Ascending aorta (tissue), 2 donors: ENCODE measurements at places on chromosomes 16 and 17. TPM values are rescaled to one million over a fixed set of nuclear protein-coding genes. Genes with fewer than 3 reads are reported as not detected.

The CHST6 gene
- 4.4 TPM for total RNA-seq

The PPM1E gene
- 0.11 TPM for total RNA-seq

The IL34 gene
- 116 TPM for total RNA-seq

The USP6 gene
- 0.11 TPM for total RNA-seq

GRCh38 chr16:57372372-57373116 lies at the start of gene CX3CL1:
Gene CX3CL1 (plus strand): TSS chr16:57372490. CDS start chr16:57372569, 79 bp downstream.
- H3K36me3 ChIP-seq = no peaks in the 10 kb centered on the region
- no peaks in the 10 kb centered on the region for H3K27me3 ChIP-seq
- peak; percentile 95 for DNase-seq
- H3K27ac ChIP-seq = peak within 1 kb of the TSS; percentile 94
- H3K4me1 ChIP-seq = peaks cover 37% of the 10 kb centered on the region
- H3K4me3 ChIP-seq = peak within 1 kb of the TSS; percentile 75

DNA sequence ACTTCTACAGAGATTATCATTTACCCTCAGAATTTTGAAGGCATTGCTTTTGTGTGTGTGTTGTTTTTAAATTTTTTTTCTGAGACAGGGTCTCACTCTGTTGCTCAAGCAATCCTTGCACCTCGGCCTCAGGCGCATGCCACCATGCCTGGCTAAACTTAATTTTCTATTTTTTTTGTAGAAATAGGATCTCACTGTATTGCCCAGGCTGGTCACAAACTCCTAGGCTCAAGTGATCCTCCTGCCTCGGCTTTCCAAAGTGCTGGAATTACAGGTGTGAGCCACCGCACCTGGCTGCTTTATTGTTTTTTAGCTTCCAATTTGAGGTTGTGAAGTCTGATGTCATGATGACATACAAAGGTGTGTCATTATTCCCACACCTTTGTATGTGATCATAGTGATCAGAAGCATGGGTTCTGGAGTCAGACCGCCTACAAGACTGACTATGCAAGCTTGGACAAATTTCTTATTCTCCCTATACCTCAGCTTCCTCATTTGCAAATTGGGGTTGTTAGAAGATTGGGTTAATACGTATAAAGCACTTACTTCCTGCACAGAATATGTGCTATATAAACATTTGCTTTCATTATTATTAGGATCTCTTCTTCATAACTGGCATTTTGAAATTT lies 5.8 kb downstream of the SEPHS2 start:
- no peak overlapping the region for H3K4me3 ChIP-seq
- H3K36me3 ChIP-seq = peaks cover 4% of the 10 kb centered on the region
- no peak overlapping the region for H3K27ac ChIP-seq
- no peaks in the 10 kb centered on the region for H3K27me3 ChIP-seq
- peaks cover 10% of the 10 kb centered on the region for H3K4me1 ChIP-seq
- DNase-seq = no peak

DNA sequence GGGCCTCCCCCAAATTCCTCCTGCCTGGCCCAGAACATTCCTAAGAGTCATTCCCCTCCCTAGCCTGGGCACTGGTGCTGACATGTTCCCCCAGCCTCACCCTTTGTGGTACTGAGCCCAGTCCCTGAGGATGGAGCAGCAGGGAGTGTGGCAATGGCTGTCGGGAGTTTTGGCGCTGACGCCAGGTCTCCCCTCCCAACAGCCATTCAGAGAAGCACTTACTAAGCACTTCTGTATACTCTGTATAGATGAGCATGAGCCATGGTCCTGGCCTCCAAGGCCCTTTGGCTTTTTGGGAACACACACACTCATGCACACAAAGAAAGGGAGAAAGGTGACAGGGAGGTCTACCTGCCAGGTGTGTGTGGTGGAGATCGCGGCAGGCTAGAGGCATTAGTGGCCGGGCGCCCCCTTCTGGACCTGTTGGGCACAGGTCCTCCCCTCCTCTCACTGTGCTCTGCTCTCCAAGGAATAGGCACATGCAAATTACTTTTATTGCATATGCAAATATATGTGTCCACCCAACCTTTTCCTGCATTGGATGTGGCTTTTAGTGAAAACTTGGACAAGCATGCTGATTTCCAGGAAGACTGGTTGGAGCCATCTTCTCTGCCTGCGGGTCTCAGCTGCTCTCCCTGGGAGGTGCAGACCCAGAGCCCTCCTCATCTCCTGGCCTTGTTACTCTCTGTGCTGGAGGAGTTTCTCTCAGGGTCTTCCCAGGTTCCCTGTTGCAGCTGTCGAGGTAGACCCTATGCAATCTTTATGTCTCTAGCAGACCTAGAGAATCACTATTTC lies 17.4 kb upstream of the C17orf107 start:
- no peak for DNase-seq
- H3K27ac ChIP-seq = no peak overlapping the region
- H3K4me1 ChIP-seq = no peaks in the 10 kb centered on the region
- no peaks in the 10 kb centered on the region for H3K27me3 ChIP-seq
- peaks cover 48% of the 10 kb centered on the region for H3K36me3 ChIP-seq
- H3K4me3 ChIP-seq = no peak overlapping the region

DNA sequence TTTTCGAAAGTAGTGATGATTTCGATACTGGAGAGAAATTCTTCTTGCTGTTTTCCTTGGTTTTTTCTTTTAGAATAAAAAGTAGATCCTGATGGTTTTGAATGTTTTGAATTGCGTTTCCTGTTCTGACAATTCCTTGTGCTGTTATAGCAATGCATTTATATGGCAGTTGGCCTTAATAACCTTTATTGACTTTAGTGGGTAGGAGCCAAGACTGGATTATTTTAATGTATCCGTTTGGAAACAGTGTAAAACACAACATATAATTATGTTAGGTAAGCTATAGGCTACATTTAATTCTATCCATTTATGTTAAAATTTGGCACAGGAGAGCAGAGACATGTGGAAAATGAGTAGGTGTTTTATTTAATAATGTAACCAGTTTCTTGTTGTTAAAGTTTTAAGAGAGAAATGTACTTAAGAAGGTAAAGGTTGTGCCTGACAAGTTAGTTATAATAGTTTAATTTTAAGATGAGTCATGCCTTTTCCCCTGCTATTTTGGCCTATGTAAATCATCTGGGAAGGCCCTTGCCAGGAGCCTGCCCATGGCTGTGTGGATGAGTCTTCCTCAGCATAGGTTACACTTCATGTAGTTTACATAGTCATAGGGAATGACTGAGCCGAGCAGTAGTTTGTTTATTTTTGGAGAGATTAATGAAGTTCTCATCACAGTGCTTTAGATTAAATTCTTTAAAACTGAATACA lies 189.9 kb downstream of the FTO start:
- no peaks in the 10 kb centered on the region for H3K27me3 ChIP-seq
- no peaks in the 10 kb centered on the region for H3K4me1 ChIP-seq
- no peaks in the 10 kb centered on the region for H3K36me3 ChIP-seq
- no peak overlapping the region for H3K27ac ChIP-seq

DNA sequence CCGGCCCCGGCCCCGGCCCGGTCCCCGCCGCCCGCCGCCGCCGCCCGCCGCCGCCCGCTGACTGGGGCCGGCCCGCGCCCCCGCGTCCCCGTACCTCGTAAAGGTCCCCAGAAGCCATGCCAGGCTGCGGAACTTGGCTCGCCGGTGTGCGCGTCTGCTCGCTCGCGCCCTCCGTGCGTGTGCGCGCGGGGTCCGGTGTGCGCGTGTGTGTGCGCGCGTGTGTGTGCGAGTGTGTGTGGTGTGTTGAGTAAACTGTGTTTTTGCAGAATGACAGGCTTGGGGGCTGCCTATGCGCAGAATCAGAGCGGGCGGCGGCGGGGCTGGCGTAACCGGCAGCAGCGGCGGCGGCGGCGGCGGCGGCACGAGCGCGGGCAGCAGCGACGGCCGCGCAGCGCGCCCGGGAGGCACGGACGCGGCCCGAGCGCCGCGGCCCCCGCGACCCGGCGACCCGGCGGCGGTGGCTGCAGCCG lies 307 bp downstream of the CDYL2 start:
- peak overlapping the region; percentile 77 for H3K4me3 ChIP-seq
- H3K36me3 ChIP-seq = no peaks in the 10 kb centered on the region
- H3K27me3 ChIP-seq = no peaks in the 10 kb centered on the region
- no peak overlapping the region for H3K27ac ChIP-seq
- H3K4me1 ChIP-seq = no peaks in the 10 kb centered on the region

DNA sequence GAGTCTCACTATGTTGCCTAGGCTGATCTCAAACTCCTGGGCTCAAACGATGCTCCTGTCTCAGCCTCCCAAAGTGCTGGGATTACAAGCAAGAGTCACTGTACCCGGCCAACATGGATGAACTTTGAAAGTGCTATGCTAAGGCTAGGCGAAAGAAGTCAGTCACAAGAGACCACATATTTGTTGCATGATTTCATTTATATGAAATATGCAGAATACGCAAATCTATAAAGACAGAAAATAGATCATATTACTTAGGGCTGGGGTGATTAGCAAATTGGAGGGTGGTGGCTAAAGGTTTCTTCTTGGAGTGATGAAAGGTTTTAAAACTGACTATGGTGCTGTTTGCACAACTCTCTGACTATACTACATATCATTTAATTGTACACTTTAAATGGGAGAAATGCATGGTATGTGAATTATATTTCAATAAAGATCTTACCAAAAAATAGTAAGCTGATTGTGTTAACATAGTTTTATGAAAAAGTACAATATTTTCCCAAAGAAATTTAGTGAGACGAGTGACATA lies 1.2 kb upstream of the FLYWCH1 start:
- no peak overlapping the region for H3K27ac ChIP-seq
- H3K27me3 ChIP-seq = no peaks in the 10 kb centered on the region
- no peak for DNase-seq

DNA sequence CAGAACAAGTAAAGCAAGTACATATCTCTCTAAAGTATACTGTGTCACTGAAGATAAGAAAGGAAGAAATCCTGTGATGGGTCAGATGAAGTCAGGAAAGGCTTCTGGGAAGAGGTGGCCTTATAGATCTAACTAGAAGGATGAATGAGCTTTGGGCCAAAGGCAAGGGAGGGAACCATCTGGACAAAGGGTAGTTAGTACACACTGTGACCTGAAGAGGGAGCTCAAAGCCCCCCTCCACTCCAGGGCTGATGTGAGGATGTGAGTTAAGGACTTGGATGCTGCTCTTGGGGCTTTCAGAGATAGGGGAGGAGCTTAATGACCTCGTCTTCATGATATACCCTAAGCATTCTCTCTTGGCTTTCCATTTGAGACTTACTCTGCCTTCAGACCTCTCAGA lies 185.3 kb upstream of the CACNG3 start:
- H3K27me3 ChIP-seq = no peaks in the 10 kb centered on the region
- H3K4me1 ChIP-seq = no peaks in the 10 kb centered on the region
- DNase-seq = no peak
- H3K4me3 ChIP-seq = no peak overlapping the region
- H3K27ac ChIP-seq = no peak overlapping the region

GRCh38 chr17:17503566-17504130 lies 7.5 kb upstream of the RASD1 start:
- no peak for DNase-seq
- no peaks in the 10 kb centered on the region for H3K36me3 ChIP-seq
- no peak overlapping the region for H3K27ac ChIP-seq
- no peaks in the 10 kb centered on the region for H3K27me3 ChIP-seq

DNA sequence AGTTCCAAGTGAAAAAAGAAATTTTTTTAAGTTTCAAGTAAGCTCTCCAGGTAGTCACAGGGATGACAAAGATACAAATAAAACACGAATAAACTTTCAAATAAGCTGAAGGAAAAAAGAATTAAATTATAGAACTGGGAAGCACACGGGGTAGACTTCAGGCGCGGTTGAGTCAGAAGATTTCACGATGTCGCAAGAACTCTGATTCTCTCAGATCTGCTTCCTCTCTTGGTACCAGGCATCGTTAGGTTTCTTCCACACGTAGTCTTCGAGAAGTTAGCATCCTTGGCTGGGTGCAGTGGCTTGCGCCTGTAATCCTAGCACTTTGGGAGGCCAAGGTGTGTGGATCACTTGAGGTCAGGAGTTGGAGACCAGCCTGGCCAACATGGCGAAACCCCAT lies 784.1 kb upstream of the RBFOX1 start:
- DNase-seq = no peak
- H3K4me1 ChIP-seq = no peaks in the 10 kb centered on the region
- no peak overlapping the region for H3K27ac ChIP-seq
- no peaks in the 10 kb centered on the region for H3K36me3 ChIP-seq

- DNase-seq = peak; percentile 91
- H3K4me1 ChIP-seq = peaks cover 62% of the 10 kb centered on the region
- no peaks in the 10 kb centered on the region for H3K27me3 ChIP-seq
- H3K36me3 ChIP-seq = peaks cover 44% of the 10 kb centered on the region
Measured at GRCh38 chr17:1008008-1008761, 11.3 kb downstream of the TIMM22 start.

DNA sequence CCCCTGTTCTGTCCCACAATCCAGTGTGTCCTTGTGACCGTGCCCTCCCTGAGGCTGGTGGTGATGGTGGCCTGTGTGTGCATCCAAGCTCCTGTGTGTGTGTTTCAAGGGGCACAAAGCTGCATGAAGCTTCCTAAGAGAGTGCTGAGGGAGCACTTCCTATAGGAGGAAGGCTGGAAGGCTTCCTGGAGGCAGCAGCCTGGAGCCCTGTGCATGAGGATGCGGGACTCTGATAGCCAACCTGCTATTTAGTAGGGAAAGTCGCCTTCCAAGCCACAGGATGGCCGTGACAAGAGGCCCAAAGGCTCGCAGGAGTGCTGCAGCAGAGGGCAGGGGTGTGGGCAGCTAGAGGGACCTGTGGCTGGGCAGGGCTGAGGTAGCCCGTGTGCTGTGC lies 8.3 kb downstream of the MYO15B start:
- H3K27me3 ChIP-seq = no peaks in the 10 kb centered on the region
- no peak overlapping the region for H3K27ac ChIP-seq
- H3K36me3 ChIP-seq = no peaks in the 10 kb centered on the region
- no peak for DNase-seq

DNA sequence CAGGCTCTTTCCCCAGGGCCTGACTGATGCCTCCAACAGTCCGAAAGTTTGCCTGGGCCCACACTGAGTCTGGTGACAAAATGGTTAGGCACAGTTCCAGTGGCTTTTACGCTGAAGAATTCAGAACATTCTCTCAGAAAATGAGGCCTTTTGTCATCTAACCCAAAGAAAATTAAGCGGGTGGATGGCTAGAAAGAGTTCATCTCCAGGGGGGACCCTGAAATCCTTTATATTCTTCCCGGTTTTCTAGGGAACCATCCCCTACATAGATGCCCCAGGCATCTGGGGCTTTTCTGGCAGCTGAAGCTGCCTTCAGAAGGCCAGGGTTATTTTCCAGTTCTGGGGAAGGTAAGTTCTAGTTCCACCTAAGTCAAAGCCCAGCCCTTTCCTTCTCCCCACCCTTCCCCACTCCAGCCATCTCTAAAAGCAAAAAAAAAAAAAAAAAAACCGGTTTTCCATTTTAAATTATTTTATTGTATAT lies 2.2 kb downstream of the RASD1 start:
- H3K27me3 ChIP-seq = no peaks in the 10 kb centered on the region
- H3K27ac ChIP-seq = no peak overlapping the region
- H3K4me3 ChIP-seq = no peak overlapping the region
- peaks cover 6% of the 10 kb centered on the region for H3K4me1 ChIP-seq

DNA sequence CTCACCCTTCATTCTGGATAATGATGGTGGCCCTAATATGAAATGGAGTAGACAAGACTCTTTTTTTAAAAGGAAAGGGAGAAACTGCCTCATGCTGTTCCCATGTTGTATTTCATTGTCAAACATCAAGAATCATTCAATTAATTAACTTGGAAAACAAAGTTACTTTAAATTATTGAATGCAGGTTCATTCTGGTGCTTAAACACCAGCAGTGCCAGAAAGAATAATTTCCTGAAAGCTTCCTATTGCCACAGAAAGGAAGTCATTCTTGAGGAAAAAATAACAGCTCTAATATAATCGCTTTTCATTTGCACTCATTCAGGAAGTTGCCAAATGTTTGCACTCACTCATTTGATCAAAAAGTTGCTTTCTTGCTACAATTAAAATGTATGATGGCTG lies 497.1 kb upstream of the CDH11 start:
- H3K27me3 ChIP-seq = no peaks in the 10 kb centered on the region
- no peak overlapping the region for H3K4me3 ChIP-seq
- no peak overlapping the region for H3K27ac ChIP-seq
- no peaks in the 10 kb centered on the region for H3K36me3 ChIP-seq
- no peaks in the 10 kb centered on the region for H3K4me1 ChIP-seq
